Dermis blood vessel endothelial cell (primary cell): ENCODE measurements at places on chromosomes 2 and 18. TPM values are rescaled to one million over a fixed set of nuclear protein-coding genes. Genes with fewer than 3 reads are reported as not detected.

- DNase-seq, result peak; percentile 89
These were observed 40.2 kb upstream of the ITM2C start for GRCh38 chr2:230824406-230824978.

GRCh38 chr2:224555823-224556366, 29.3 kb downstream of the CUL3 start:
- no peak for DNase-seq

The REG1B gene
- total RNA-seq, result not detected in 2 replicates

The KCNG2 gene
- total RNA-seq, result 0.51 and 0.93 TPM in 2 replicates

DNA sequence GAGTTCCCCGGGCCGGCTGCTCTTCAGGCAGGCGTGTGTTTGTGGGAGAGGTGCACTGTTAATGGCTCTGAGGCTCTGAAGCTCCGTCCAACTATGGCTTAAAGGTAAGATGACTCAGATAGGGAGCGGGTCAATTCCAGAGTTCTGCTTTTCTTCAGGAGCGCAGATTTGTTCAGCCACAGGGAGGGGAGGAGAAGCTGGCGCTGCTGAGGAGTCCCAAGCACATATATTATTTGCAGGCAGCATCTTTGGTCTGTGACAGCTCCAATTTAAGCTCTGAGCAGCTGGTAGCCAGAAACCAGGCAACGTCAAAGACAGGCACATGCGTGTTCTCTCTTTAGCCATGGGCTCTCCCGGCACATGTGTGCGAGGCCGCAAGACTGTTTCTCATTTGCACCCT, 229.2 kb downstream of the BCL2 start:
- no peak for DNase-seq

DNA sequence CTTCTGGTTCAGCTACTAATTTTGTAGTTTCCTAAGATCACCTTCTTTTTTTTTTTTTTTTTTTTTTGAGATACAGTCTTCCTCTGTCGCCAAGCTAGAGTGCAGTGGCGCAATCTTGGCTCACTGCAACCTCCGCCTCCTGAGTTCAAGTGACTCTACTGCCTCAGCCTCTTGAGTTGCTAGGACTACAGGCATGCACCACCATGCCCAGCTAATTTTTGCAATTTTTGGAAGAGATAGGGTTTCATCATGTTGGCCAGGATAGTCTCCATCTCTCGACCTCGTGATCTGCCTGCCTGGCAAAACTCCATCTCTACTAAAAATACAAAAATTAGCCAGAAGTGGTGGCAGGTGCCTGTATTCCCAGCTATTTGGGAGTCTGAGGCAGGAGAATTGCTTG, 301.5 kb upstream of the TFPI start:
- no peak for DNase-seq

- DNase-seq, result no peak
These were observed 47.0 kb downstream of the COL4A4 start for GRCh38 chr2:227117027-227117426.

The MC5R gene
- total RNA-seq, result not detected in 2 replicates

GRCh38 chr2:195666113-195666712, 9.2 kb downstream of the SLC39A10 start:
- peak; percentile 61 for DNase-seq

The MAP2 gene
- 3.9 and 6.0 TPM in 2 replicates for total RNA-seq

GRCh38 chr2:70558195-70558808, 4.7 kb upstream of the TGFA start:
- DNase-seq, result no peak

- DNase-seq, result no peak
These were observed 182.4 kb upstream of the ETAA1 start for GRCh38 chr2:67214585-67215185.

GRCh38 chr2:222451224-222451674, 26.9 kb downstream of the SGPP2 start:
- no peak for DNase-seq

DNA sequence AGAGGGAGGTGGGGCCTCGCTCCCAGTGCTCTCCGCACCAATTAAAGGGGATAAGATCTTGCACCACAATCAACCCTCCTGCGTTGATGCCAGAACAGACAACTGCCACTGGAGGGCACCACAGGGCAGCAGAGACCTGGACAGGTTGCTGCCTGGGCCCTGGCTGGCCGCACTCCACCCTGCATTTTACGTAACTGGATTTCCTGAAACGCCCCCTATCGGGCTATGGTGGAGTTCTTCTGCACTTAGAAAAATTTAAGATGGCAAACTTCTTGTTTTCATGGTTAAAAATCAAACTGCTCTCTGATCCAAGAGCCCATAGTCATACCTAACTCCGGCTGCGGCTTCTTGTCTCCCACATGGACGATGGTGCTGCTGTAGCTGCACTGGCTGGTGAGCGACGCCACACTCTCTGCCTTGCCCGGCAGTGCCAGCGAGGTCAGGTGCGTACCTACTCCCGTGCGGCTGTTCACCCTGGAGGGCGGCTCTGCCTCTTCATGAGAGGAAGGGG, 16.8 kb upstream of the HES6 start:
- peak; percentile 94 for DNase-seq
